ENCODE measurements at places on chromosomes 6 and 20.

DNA sequence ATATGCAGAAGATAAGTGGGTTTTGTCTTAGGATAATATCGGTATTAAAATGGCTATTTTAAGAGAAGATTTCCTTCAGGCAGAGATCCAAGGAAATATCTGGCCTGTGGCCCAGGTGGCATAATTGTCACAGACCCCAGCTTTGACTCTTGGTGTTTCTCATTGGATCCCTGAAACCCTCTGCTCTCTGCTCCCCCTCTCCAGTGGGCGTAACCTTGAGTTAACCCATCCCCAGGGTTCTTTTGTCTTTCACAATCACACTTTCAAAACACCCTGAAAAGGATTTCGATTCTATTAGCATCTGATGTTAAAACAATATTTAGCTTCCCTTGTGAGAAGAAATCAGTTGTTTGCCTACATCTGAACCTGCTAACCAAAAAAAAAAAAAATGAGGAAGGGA lies 7.2 kb downstream of the SSTR4 start:
- no peak for DNase-seq

DNA sequence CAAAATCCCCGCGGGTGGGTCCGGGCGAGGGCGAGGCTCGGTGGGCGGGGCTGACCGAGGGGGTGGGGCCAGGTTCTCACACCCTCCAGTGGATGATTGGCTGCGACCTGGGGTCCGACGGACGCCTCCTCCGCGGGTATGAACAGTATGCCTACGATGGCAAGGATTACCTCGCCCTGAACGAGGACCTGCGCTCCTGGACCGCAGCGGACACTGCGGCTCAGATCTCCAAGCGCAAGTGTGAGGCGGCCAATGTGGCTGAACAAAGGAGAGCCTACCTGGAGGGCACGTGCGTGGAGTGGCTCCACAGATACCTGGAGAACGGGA lies 809 bp downstream of the HLA-G start:
- no peak for DNase-seq

DNA sequence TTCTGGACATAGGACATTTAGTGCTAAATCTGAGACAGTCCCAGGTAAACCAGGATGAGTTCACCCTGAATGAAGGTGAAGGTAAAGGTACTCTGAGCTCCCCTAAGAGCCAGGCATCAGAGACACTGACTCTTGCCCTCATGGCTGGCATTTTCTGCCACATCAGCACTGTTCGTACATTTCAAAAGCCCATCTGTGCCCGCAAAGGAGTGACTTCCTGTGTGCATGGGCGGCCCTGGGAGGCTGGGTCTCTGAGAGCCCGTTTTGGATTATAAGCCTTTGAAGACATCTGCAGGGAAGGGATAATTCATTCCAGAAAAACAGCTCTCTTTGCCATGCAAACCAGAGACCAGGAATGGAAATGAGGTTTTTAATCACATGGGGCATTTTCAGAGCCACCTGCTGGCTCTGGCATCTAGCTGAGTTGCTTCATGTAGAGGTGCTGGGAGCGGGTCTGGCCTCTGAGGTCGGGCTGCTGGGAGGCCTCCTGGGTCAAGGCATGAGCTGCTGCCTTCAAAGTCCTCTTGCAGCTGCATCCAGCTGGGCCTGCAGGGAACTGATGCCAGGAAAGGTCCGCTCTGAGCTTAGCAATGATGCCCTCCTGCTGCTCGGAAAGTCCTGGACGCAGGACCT lies 348.3 kb downstream of the DHX35 start:
- no peak for DNase-seq

DNA sequence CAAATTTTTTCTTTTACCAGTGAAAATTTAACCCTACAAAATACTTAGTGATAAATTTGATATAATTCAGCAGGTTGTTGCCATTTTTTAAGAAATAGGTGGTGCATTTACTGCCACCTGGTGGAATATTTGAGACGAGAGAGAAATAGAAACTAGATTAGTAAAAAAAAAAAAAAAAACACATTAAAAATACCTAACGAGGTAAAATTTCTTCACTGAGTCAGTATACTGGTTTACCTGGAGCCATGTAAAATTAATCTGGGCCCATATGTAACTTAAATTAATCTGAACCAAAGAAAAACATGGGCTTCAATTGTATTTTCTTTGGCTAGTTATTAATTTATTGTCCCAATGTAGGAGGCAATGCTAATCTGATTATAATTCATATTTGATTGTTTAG lies 520.8 kb downstream of the EPM2A start:
- DNase-seq = no peak

GRCh38 chr6:339480-339879 lies 47.2 kb downstream of the DUSP22 start:
- no peak for DNase-seq

GRCh38 chr6:117232196-117232595 lies 33.2 kb upstream of the VGLL2 start:
- no peak for DNase-seq

GRCh38 chr6:26206868-26207801 lies 119.9 kb downstream of the HFE start:
- DNase-seq = no peak

- DNase-seq = no peak
Observed at GRCh38 chr6:89836639-89837222, 7.1 kb downstream of the CASP8AP2 start.

GRCh38 chr6:154791556-154792317 lies 58.5 kb downstream of the SCAF8 start:
- DNase-seq = no peak

DNA sequence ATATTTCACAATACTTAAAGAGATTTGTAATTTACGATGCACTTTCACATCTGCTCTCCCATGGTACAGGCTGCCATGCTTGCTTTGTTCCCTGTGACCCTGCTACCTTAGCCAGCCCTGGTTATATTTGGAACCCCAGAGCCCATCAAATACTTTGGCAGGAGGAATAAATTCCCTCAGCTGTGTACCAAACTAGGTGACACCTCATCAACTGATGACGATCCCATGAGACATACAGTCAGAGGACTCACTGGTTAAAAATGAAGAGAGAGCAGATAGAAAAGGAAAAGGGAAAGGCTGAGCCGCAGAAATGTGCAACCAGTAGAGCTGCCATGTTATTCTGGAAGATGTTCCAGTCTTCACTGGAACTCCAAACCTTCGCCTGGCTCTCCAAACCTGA lies 120.0 kb downstream of the SIM1 start:
- no peak for DNase-seq

GRCh38 chr6:89952686-89953085 lies 58.4 kb downstream of the GJA10 start:
- no peak for DNase-seq

Data from WERI-Rb-1 (cell line).